Keratinocyte (primary cell): ENCODE measurements at places on chromosomes 5 and 9.

- no peak for DNase-seq
These were observed 38.0 kb upstream of the OSMR start for GRCh38 chr5:38807570-38808483.

- DNase-seq: no peak
These were observed 1.3 kb downstream of the SCGB3A2 start for GRCh38 chr5:147879784-147880183.

DNA sequence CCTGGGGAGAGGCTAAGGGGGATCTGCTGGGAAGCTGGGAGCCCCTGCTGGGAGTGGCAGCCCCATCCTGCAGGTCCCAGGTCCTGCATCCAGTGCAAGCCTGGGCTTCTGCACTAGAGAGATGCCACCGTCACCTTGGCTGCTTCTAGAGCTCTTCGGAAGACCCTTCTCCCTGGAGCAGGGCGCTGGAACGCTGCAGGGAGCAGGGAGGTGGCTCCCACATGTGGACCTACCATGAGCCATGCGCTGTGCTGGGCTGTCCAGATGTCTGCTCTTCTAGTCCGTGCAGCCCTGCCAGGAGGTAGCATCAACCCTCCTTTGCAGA, 90.9 kb upstream of the PHYKPL start:
- DNase-seq: no peak

DNA sequence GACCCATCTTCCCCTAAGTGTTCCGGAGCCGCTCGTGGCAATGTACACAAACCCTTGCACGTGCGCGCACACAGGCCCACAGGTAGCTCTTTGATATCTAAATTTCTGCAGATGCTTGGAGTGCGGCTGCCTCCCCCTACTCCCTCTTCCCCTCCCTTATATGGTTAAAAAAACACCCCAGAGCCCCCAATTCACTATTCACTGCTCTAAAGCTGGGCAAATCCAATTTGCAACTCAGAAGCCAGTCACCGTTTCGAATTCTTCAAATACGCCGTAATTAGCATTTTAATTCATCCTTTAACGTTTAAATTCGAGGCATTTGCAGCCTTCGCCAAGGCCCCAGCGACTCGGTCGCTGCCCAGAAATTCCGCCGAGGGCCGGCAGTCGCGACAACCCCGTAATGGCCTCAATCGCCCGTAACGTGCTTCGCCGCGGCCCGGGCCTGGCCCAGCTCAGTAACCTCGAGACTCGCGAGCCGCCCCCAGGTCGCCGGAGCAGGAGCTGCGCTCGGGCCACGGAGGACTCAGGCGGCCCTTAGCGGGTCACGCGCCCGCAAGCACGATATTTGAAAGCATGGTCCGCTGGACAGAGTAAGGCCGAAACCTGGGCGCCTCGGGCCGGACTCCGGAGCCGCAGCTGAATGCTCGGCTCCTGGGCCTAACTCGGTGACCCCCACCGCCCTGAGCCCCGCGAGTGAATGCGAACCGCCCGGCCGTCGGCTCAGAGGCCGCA, 1.3 kb downstream of the IRX2 start:
- DNase-seq: no peak

DNA sequence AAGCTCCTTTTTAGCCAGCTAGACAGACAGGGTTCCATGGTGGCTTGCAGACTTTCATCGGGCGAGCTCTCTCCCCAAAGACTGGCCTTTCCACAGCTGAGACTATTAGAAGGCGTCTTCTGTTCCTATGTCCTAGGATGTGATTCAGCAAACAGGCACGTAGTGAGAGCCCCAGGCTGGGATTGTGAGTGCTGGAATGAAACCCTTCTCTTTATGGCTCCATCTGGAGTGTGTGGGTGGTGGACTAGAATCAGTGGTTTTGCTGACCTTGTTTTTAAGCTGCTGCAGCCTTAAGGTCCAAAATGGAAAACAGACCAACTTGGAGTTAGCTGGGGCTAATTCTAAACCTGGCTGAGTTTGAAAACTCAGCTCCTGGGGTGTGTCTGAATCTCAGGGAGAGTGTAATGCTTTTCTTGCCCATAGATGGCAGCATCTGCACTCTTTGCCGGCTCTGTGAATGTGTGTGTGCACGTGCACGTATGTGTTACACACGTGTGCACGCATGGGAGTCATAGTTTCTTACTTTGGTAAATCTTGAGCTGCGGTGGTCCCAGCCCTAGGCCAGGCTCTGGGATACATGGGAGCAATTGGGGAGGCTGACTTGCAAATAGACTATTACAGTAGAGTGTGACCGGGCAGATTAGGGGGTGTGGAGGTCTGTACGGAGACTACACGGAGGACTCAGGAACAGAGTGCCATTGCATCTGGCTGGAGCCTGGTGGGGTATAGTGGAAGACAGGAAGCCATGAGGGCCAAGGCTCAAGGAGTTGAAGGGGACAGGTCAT, 10.7 kb downstream of the GSN start:
- peak; percentile 66 for DNase-seq

DNA sequence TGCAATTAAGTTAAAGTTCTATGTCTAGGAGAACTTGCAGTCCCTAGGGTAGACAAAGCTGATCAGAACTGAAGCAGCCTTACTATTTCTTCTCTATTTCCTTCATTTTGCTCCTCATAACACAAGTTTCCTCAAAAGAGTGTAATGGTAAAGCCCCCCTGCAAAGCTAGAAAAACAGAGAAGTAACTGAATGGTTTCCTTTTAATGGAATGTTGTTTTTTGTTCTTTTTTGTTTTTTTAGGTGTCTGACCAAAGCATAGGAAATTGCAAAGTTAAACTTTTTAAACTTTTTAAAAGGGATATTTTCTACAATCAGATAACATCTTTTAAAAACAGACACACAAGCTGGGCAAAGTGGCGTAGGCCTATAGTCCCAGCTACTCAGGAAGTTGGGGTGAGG, 145.7 kb downstream of the TLE1 start:
- no peak for DNase-seq

DNA sequence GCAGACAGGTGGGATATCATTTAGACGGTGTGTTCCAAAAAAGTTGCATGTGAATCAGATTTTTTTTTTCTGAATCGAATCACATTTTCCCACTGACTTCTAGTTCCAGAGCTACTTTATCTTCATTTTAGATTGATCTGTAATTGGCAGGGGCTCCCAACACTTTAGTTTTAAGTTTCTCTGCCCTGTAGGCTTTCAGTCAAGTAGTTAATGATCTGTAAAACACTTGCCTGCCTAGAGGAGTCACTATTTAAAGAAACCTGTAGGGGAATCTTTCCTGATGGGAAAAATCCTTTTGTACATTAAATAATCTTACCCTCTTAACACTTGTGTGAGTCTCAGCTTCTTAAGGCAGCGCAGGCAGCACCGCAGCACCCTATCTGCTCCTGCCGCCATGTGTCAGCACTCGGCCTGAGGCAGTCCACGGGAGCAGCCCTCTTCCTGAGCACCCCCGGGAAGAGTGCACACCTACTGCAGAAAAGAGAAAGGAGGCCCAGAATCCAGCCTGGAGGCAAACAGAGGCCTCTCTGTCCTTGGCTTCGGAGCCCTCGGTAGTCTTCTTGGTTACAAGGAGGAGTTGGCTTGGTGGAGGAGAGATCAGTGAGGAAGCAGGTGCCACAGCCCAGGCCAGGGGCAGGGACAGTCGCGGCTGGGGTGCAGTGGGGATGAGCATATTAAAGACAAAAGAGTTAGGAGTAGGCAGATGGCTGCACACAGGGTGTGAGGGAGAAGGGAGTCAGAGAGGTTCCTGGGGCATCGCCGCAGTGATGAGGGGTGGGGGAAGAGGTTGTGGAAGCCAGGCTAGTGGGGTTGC, 209.3 kb downstream of the GAPVD1 start:
- DNase-seq: no peak

- DNase-seq: no peak
These were observed 34.0 kb downstream of the ZNF474 start for GRCh38 chr5:122163121-122164069.

- DNase-seq: no peak
These were observed 629 bp downstream of the CCNH start for GRCh38 chr5:87411973-87412629.

GRCh38 chr5:110269478-110270142, 456.9 kb downstream of the TMEM232 start:
- no peak for DNase-seq

DNA sequence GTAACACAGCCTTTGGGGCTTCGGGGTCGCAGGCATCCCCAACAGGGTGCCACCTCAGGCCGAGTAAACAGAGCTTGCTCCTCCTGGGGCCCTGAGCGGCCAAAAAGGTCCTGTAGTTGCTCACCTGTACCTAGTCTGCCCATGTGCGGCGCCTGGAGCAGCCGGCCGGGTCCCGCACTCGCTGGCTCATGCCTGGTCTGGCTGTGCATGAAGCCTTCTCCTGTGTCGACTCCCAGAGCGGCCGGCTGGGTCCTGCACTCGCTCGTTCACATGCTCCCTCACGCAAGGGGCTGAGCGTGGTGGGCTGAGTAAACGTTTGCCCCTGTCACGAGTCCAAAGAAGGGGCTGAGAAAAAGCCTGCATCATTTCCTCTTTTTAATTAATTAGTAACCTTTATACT, 162.4 kb upstream of the TUT7 start:
- DNase-seq: no peak

- DNase-seq: no peak
These were observed 522.3 kb upstream of the ST8SIA4 start for GRCh38 chr5:101425339-101425859.

DNA sequence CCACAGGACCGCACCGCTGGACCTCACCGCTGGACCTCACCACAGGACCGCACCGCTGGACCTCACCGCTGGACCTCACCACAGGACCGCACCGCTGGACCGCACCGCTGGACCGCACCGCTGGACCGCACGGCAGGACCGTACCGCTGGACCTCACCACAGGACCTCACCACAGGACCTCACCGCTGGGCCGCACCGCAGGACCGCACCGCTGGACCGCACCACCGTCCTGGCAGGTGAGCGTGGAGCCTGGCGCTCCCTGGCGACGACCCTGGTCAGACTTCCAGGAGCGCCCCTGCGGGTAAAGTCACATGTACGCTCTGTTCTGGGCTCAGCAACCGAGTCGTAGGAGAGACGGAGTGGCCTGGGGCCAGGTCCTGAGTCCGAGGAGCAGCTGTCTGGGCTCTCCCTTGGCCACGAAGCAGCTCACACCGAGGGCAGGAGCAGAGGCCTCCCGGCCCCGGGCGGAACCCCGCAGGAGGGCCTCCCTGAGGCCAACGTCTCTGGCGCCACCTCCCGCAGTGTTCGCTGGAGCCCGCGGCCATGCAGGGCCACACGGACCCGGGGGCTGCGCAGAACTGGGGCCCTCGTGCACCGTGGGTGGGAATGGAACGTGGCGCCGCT, 30.5 kb downstream of the MRPL36 start:
- no peak for DNase-seq

GRCh38 chr5:19175776-19176570, 812.0 kb downstream of the CDH18 start:
- DNase-seq: no peak
